ENCODE measurements at places on chromosomes 4 and X.

GRCh38 chr4:11183356-11183740 lies 245.3 kb downstream of the HS3ST1 start:
- DNase-seq: no peak

GRCh38 chr4:168831585-168831918 lies 178.5 kb downstream of the CBR4 start:
- DNase-seq: no peak

DNA sequence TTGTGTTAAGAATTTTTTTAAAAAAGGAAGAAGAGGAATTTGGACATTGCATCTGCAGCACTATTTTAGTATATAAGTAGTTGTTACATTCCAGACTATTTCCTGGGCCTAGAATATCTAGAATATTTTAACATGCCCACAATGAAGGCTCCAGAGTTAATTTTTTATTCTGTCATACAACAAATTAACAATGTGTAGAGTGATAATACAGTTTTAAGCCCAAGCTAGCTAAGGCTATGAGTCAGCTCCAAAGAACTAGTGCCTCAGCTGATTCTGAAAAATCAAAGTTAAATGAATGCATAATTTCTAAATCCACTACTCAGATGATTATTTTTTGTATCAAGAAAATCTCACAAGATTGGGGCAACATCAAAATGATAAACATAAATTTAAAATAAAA lies 231.4 kb downstream of the PRDM5 start:
- DNase-seq: no peak

DNA sequence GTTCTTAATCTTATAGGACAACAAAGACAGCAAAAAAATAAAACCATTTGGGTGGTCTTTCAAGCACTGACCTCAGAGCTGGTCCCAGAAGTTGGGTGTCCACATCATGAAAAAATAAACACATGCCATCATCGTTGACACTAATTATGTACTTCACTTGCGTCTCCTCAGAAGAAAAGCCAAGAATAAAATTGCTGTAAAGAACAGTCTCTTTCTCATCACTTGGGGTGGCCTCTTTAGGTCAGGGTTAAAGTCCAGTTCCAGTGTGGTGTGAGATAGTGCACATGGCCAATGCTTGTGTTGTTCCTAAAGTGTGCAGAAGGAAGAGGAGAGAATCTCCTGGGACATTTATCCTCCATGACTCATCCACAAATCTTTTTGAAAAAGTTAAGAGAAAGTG lies 49.5 kb upstream of the IBSP start:
- no peak for DNase-seq

DNA sequence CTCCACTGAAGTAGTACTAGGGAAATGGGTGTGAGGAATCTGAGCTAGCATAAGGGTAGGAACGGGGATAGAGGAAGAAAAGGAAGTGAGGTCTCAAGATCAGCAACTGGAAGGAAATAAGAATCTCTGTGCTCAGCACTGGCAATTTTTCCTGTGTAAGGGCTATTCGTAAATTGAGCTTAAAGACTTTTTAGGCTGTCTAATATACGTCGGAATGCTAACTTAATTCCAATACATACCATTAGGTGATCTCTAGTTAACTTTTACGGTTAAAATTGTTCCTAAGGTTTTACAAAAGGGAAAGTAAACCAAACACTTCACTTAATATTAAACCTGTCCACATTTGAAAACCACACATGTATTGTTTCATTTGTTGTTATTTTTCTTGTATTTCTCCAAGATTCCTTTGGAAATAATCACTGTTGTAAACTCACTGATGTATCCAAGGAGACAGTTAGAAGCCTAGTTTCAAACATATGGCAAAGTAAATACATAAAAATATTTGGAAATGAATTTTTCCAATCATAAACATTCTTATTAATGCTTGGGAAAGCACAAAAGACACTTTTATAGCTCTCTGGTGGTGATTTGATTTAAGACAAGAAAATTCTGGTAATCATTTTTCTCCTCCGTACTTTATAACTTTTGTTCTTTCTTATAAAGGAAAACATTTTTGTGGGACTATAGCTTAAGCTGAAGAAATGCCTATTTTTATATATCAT lies 28.1 kb upstream of the HPGDS start:
- no peak for DNase-seq

- DNase-seq: no peak
Observed at GRCh38 chr4:15186149-15186548, 183.9 kb downstream of the CPEB2 start.

- no peak for DNase-seq
Observed at GRCh38 chr4:119678761-119679160, 50.2 kb upstream of the PDE5A start.

GRCh38 chr4:90546114-90546513 lies 418.9 kb downstream of the CCSER1 start:
- no peak for DNase-seq

GRCh38 chr4:77613267-77613666 lies 7.6 kb downstream of the CXCL13 start:
- DNase-seq: no peak

GRCh38 chr4:151808120-151808529 lies 47.3 kb upstream of the GATB start:
- DNase-seq: no peak
